Vein endothelial cell (primary cell): ENCODE measurements at places on chromosomes 13 and 19. TPM values are rescaled to one million over a fixed set of nuclear protein-coding genes. Genes with fewer than 3 reads are reported as not detected.

The NRTN gene
- total RNA-seq: not detected in 2 replicates

The SIGLEC8 gene
- total RNA-seq: not detected in 2 replicates

The PSG2 gene
- total RNA-seq: not detected in 2 replicates

The FFAR1 gene
- total RNA-seq: not detected in 2 replicates

The TMEM59L gene
- under 0.01 and 0.10 TPM in 2 replicates for total RNA-seq

The RAB3D gene
- total RNA-seq: 52.0 and 59.1 TPM in 2 replicates

The CEACAM21 gene
- 4.9 and 12.2 TPM in 2 replicates for total RNA-seq

The PABPC3 gene
- under 0.01 and 0.10 TPM in 2 replicates for total RNA-seq

The SLC25A15 gene
- total RNA-seq: 16.3 and 21.1 TPM in 2 replicates

The SIRT2 gene
- 72.7 and 83.9 TPM in 2 replicates for total RNA-seq

The ZNF554 gene
- total RNA-seq: 2.0 and 4.2 TPM in 2 replicates

The ERF gene
- 56.6 and 90.2 TPM in 2 replicates for total RNA-seq

The MAG gene
- not detected in 2 replicates for total RNA-seq

The SELENOV gene
- total RNA-seq: not detected in 2 replicates

The PNMA8A gene
- under 0.01 and 0.10 TPM in 2 replicates for total RNA-seq

The TEX101 gene
- not detected in 2 replicates for total RNA-seq

The ZNF723 gene
- not detected in 2 replicates for total RNA-seq

The C1QTNF9 gene
- not detected in 2 replicates for total RNA-seq

The LMTK3 gene
- total RNA-seq: under 0.01 and 0.10 TPM in 2 replicates

The C13orf42 gene
- not detected in 2 replicates for total RNA-seq

The ANKLE1 gene
- total RNA-seq: 0.96 and 1.3 TPM in 2 replicates

The GPR4 gene
- total RNA-seq: 5.2 and 6.7 TPM in 2 replicates

The ZNF578 gene
- total RNA-seq: 2.3 and 3.2 TPM in 2 replicates

The ONECUT3 gene
- total RNA-seq: not detected in 2 replicates

The SERTAD3 gene
- 28.3 and 34.3 TPM in 2 replicates for total RNA-seq

The CD70 gene
- not detected in 2 replicates for total RNA-seq

The TMC4 gene
- total RNA-seq: not detected in 2 replicates

The GIPR gene
- total RNA-seq: under 0.01 TPM in 1 of 2 replicates, not detected in the other

The ZNF30 gene
- total RNA-seq: 3.9 and 5.1 TPM in 2 replicates

The DLL3 gene
- 0.29 and 0.65 TPM in 2 replicates for total RNA-seq

The LIM2 gene
- total RNA-seq: not detected in 2 replicates
